ENCODE measurements at places on chromosomes 1 and 21.

- H3K4me1 ChIP-seq = no peaks in the 10 kb centered on the region
- no peaks in the 10 kb centered on the region for H3K27me3 ChIP-seq
- H3K4me3 ChIP-seq = no peak overlapping the region
- H3K36me3 ChIP-seq = no peaks in the 10 kb centered on the region
These were observed 406.8 kb downstream of the PRDM2 start for GRCh38 chr1:14106679-14107313.

DNA sequence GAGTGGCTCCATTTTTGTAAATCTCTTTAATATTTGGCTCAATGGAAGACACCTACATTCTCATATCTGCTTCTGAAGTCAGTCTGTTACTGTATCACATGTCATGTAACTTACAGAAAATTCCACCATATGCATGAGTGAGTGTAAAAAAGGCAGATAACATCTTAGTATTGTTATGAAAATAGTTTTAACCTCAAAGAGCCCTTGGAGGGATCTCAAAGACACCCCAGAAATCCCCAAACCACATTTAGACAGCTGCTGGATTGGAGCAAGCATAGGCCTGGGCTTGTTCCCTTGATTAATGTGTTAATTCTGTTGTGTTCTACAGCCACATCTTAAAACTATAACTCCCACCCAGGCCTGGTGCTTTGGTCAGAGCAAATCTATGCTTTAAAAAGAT lies 16.9 kb downstream of the MACO1 start:
- no peak for DNase-seq
- H3K4me1 ChIP-seq = no peaks in the 10 kb centered on the region
- no peak overlapping the region for H3K27ac ChIP-seq
- peaks cover 16% of the 10 kb centered on the region for H3K36me3 ChIP-seq
- no peaks in the 10 kb centered on the region for H3K27me3 ChIP-seq

DNA sequence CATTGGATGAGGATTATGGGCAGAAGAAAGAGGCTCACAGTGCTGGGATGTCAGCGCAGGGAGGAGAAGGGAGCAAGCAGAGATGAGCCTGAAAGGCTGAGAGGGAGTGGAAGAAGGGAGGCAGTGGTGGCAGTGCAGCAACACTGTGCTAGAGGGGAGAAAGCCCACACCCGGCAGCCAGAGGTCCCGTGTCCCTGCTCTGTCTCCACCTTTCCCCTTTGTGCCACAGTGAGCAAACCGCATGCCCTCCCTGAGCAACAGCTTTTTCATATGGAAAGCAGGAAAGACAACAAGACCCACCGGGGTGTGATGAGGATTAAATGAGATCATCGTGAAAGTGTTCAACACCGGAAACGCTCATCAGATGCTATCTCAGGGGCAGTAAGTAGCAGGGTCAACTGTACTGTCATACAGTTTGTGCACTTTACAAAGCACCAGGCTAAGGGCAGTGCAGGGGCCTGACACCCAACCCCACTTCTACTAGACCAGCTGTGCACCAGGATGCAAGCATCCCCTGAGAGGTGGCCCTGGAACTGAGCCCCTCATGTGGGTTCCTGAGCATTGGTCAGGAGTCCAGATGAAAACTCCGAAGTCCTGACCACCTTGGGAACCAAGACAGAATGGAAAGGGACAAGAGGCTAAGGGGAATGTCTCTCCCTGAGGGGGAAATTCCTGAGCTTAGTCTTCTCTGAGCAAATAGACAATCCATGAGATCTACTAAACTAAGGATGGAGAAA lies 9.1 kb downstream of the NHLH1 start:
- peaks cover 20% of the 10 kb centered on the region for H3K4me1 ChIP-seq
- no peak overlapping the region for H3K27ac ChIP-seq
- peaks cover 25% of the 10 kb centered on the region for H3K27me3 ChIP-seq
- DNase-seq = peak; percentile 60
- H3K4me3 ChIP-seq = no peak overlapping the region

- peaks cover 71% of the 10 kb centered on the region for H3K4me1 ChIP-seq
- H3K27ac ChIP-seq = peak overlapping the region; percentile 71
- peaks cover 89% of the 10 kb centered on the region for H3K27me3 ChIP-seq
These were observed 3.4 kb downstream of the RIPK4 start for GRCh38 chr21:41763398-41763931.

- H3K4me3 ChIP-seq = no peak overlapping the region
- peak; percentile 22 for DNase-seq
- H3K4me1 ChIP-seq = no peaks in the 10 kb centered on the region
- no peak overlapping the region for H3K27ac ChIP-seq
These were observed 9.6 kb upstream of the AMY2B start for GRCh38 chr1:103561643-103562395.

Data from mesenchymal stem cell (in vitro differentiated cells and primary cell).